ENCODE measurements at places on chromosomes 1 and 21.

GRCh38 chr1:220213382-220213983, 58.8 kb downstream of the RAB3GAP2 start:
- DNase-seq = no peak

- no peak for DNase-seq
Observed at GRCh38 chr1:115641762-115642167, at the start of gene VANGL1. TSS of gene VANGL1 (plus strand) at chr1:115641970. CDS start at chr1:115651414, 9,444 bp downstream.

GRCh38 chr1:206573762-206574161, 38.5 kb downstream of the EIF2D start:
- DNase-seq = no peak

DNA sequence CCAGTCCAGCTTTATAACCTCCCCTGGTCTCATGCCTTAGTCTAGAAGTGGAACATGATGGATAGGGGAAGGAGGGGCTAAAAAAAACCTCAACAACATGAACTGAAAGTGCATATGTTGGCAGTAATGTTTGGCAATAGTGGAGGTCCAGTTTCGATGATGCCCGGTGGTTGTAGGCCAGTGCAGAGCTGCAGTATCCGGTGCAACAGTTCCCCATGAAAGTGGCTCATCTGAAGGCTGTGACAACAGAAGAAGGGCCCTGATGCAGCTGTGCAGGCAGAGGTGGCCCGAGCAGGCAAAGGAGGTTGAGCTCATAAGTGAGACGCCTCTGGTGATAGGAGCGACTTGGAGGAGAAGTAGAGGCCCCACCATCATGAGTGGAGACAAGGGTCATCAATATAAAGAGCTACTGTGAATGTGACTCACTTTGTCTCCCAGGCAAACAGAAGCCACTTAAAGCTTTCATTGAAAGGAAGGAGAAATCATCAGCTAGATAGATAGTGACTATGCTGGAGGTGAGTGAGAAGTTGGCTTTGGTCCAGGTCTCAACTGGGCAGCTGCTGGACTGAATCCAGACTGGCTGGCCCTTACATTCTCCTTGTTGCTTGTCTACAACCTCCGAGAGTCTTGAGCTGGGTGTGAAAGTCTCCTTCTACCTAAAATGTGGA, 10.2 kb upstream of the CREG1 start:
- DNase-seq = no peak

DNA sequence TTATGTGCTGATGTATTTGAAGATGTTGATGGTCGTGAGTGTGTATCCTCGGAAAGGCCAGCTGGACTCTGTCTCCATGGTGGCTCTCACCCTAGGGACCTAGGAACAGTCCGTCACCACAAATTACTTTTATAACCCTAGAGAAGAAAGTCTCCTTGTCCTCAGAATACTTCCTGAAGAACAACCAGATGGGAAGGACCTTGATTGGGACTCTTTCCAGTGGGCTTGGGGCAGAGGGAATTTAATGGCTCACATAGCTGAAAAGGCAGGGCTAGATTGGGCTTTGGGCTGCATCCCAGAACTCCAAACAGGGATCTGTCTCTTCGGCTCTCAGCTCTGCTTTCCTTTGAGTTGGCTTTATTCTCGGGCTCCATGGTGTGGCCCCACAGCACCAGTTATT, 90.8 kb downstream of the TBX19 start:
- no peak for DNase-seq

- no peak for DNase-seq
Observed at GRCh38 chr1:21647431-21648351, 21.5 kb downstream of the RAP1GAP start.

Measured in stimulated activated CD4-positive, alpha-beta T cell treated with anti-CD3 and anti-CD28 coated beads, TNF-alpha, amount 100 ng/mL, for 4 hours (primary cell).